ENCODE measurements at places on chromosomes 11 and 22. TPM values are rescaled to one million over a fixed set of nuclear protein-coding genes. Genes with fewer than 3 reads are reported as not detected.

Gene DSCAML1
- total RNA-seq, result 0.47 TPM

Gene SLC22A25
- not detected for total RNA-seq

DNA sequence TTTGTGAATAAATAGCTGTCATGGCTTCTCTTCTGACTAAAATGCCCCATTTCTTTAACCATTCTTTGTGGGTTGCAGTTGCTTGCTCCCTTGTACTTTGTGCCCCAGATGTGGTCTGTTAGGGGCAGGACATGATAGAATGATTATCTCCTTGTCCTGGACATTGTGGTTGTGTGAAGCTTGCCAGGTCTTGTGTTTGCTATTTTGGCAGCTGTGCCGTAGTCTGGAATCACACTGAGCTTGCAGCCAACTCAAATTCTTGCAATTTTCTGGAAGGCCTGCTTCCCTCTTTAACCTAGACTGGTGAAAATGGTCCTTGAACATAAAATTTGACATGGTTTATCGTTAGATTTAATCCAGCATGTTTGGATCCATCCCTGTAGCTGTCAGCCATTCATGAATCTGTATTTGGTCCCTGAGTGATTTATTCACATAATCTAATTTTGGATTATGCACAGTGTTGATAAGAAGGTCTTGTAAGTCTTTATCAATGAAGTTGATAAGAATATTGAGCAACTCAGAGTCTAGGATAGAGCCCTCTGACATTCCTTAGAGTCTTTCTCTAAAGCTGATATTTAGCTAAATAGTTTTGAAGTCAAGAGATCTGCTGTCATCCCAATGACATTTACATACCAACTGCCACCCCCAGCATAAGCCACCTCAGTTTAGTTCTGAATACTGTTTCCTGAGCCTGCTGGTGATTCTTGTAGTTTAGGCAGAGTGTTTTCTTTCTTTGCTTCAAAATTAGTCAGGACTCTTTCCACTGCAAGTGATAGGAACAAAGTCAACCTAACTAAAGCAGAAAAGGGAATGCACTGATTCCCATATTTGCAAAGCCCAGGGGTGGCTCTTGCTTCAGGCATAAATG, 9.8 kb downstream of the SPON1 start:
- no peak for DNase-seq
- H3K4me3 ChIP-seq, result no peak overlapping the region
- H3K36me3 ChIP-seq, result no peaks in the 10 kb centered on the region
- no peaks in the 10 kb centered on the region for H3K4me1 ChIP-seq

GRCh38 chr11:83542861-83543260, 256.7 kb upstream of the CCDC90B start:
- no peak for DNase-seq
- peaks cover 3% of the 10 kb centered on the region for H3K4me1 ChIP-seq
- no peaks in the 10 kb centered on the region for H3K27me3 ChIP-seq

- H3K36me3 ChIP-seq, result peaks cover 4% of the 10 kb centered on the region
- peaks cover 90% of the 10 kb centered on the region for H3K27me3 ChIP-seq
- H3K4me3 ChIP-seq, result no peak overlapping the region
These were observed 81.9 kb upstream of the WNT7B start for GRCh38 chr22:46058591-46059519.

- no peaks in the 10 kb centered on the region for H3K36me3 ChIP-seq
- H3K4me3 ChIP-seq, result no peak overlapping the region
- no peak overlapping the region for H3K27ac ChIP-seq
- no peaks in the 10 kb centered on the region for H3K4me1 ChIP-seq
These were observed 468.0 kb downstream of the OPCML start for GRCh38 chr11:133064152-133064877.

Gene FAM168A
- total RNA-seq, result 9.7 TPM

DNA sequence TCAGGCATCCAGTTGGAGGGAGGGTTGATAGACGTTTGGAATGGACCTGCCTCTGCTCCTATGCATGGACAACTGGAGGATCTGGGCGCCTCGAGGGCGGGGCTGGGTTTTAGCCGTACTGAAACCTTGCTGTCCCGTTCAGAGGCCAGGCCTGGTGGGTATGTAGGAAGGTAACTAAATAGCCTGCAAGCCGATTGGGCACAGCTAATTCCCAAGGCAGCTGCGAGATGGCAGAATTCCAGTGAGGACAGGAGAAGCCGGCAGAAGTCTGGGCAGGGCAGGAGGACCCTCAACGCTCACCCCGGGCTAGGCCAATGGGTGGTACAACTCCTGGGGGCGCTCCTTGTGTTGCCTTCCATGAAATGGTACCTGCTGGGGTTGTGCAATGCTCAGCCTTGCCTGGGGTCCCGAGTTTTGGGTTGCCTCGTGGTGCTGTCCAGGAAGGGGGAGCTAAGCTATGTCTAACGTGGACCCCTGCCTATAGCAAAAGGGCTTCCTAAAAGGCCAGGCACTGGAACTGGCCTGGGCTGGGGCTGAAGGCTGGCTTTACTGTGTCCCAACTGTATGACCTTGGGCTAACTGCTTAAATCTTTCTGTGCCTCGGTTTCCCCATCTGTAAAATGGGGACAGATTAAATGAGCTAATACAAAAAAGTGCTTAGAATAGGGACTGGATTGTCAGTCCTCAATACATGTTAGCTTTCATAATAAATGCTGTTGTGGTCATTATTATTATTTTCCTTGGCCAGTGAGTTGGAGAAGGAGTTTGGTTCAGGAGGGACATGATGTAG, 30.1 kb upstream of the CD82 start:
- DNase-seq, result no peak
- H3K4me1 ChIP-seq, result no peaks in the 10 kb centered on the region
- no peaks in the 10 kb centered on the region for H3K36me3 ChIP-seq
- H3K4me3 ChIP-seq, result no peak overlapping the region

Gene SH3BP1
- 21.3 TPM for total RNA-seq

DNA sequence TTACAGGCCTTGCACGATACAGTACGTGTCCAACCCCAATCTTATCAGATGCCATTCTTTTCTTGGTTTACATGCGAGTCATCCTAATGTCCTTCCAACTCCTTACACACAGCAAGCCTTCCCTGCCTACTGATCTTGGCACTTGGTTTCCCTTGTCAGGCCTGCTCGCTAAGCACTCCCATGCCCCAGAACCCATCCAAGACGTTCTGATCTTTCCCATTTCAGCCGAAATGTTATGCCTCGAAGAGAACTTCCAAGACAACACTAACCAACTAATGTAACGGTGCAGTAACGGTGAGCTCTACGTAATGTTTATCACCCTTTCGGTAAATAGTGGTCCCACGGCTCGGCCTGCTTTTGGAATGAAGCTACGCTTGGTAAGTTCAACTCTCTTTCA, 521 bp downstream of the PES1 start:
- H3K4me3 ChIP-seq, result peak overlapping the region; percentile 64
- H3K27ac ChIP-seq, result no peak overlapping the region
- DNase-seq, result no peak
- peaks cover 31% of the 10 kb centered on the region for H3K36me3 ChIP-seq
- H3K27me3 ChIP-seq, result peaks cover 14% of the 10 kb centered on the region
- H3K4me1 ChIP-seq, result peaks cover 10% of the 10 kb centered on the region

Gene GGTLC2
- not detected for total RNA-seq

DNA sequence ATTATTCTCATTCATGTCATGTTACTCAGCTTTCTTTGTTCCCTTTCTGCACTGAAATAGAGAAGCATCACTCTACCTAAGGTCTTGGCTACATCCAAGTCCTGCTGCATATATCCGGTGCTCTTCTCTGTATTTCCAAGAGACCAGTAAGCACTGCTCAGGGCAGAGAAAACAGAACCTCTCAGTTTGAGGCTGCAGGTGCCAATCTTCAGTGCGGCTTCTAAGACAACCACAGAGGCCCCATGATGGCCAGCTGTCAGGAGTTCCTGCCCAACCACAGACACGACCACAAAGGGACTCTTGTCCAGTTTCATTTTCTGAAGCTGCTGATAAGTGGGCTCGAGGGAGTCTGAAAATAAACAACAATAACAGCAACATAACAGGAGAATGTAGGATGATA, 378.4 kb upstream of the PITPNB start:
- peak; percentile 8 for DNase-seq
- no peaks in the 10 kb centered on the region for H3K4me1 ChIP-seq
- no peak overlapping the region for H3K27ac ChIP-seq
- no peaks in the 10 kb centered on the region for H3K27me3 ChIP-seq
- no peaks in the 10 kb centered on the region for H3K36me3 ChIP-seq

DNA sequence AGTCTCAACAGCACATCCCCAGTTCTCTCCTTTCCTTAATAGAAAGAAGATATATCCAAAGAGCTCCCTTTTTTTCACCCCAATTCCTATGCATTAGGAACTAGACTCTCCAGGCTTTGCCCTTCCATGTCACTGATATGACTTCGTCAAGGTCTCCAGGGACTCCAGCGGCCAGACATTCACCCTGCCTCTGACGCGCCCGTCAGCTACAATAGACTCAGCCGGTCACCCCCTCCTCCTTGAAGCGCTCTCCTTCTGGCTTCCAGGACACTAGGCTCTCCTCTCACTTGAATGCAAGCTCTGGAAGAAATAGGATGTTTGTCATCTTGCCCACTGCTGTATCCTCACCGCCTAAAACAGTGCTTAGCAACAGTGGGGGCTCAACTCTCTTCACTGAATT, 14.9 kb upstream of the ELFN2 start:
- H3K27ac ChIP-seq, result no peak overlapping the region
- H3K4me3 ChIP-seq, result no peak overlapping the region
- DNase-seq, result no peak
- no peaks in the 10 kb centered on the region for H3K4me1 ChIP-seq
- H3K27me3 ChIP-seq, result no peaks in the 10 kb centered on the region

Gene SPTBN2
- 5.5 TPM for total RNA-seq

DNA sequence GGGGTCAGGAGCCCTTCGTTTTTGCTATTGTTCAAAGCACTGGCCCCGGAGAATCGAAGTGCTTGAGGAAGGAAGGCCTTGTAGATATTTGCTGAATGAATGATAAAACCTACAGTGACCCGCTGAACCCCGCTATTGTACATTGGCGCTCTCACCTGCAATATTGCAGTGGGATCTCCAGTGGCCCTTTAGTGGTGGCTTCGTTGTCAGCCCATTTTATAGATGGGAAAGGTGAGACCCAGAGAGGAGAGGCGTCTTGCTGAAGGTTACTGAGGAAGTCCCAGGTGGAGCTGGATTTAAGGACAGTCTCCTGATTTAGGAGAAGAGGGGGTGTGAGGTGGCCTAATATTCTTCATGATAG, 1.2 kb downstream of the CDC42EP2 start:
- H3K27me3 ChIP-seq, result peaks cover 50% of the 10 kb centered on the region
- no peaks in the 10 kb centered on the region for H3K36me3 ChIP-seq
- no peak for DNase-seq
- no peak overlapping the region for H3K4me3 ChIP-seq

GRCh38 chr11:126823274-126823673, 177.3 kb downstream of the KIRREL3 start:
- H3K4me3 ChIP-seq, result no peak overlapping the region
- H3K36me3 ChIP-seq, result no peaks in the 10 kb centered on the region
- no peak overlapping the region for H3K27ac ChIP-seq
- H3K27me3 ChIP-seq, result no peaks in the 10 kb centered on the region
- no peak for DNase-seq

GRCh38 chr22:32570501-32570900, 95.9 kb downstream of the FBXO7 start:
- no peaks in the 10 kb centered on the region for H3K36me3 ChIP-seq
- DNase-seq, result no peak
- H3K27ac ChIP-seq, result no peak overlapping the region
- no peaks in the 10 kb centered on the region for H3K27me3 ChIP-seq

DNA sequence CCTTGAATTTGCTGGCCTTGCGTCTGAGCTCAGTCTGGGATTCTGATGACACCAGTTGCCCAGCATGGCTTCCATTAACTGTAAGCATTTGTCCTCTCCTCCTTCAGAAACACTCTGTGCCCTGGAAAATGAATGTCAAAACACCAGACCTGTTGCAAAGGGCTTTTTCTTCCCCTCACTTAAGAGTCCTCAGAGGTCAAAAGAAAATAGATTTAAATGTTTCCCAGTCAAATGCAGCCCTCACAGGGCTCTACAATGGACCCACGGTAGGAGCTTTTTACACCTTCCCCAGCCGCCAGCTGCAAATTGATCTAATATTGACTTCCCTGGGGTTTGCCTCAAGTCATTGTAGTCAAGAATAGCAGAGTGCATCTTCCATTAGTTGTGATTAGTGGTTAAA, 332.2 kb downstream of the INSC start:
- H3K4me3 ChIP-seq, result no peak overlapping the region
- no peak overlapping the region for H3K27ac ChIP-seq
- no peaks in the 10 kb centered on the region for H3K36me3 ChIP-seq

Gene MGAT3
- 1.6 TPM for total RNA-seq

GRCh38 chr22:17853073-17853472, 78.8 kb upstream of the BID start:
- DNase-seq, result no peak
- no peak overlapping the region for H3K4me3 ChIP-seq
- H3K36me3 ChIP-seq, result no peaks in the 10 kb centered on the region
- H3K27ac ChIP-seq, result no peak overlapping the region
- no peaks in the 10 kb centered on the region for H3K27me3 ChIP-seq

- no peak overlapping the region for H3K27ac ChIP-seq
- H3K4me1 ChIP-seq, result no peaks in the 10 kb centered on the region
- H3K4me3 ChIP-seq, result no peak overlapping the region
- DNase-seq, result no peak
These were observed 124.4 kb downstream of the TEAD1 start for GRCh38 chr11:12798609-12799011.
